ENCODE measurements at places on chromosomes 13 and 19. TPM values are rescaled to one million over a fixed set of nuclear protein-coding genes. Genes with fewer than 3 reads are reported as not detected.

The PSMC4 gene
- total RNA-seq = 134 TPM

The ATF5 gene
- total RNA-seq = 40.1 TPM

The RASGRP4 gene
- not detected for total RNA-seq

The MEX3D gene
- total RNA-seq = 38.5 TPM

The NLRP5 gene
- not detected for total RNA-seq

The HIF3A gene
- total RNA-seq = 0.51 TPM

GRCh38 chr13:95642999-95643398 lies 1.5 kb downstream of the DZIP1 start:
- peaks cover 20% of the 10 kb centered on the region for H3K36me3 ChIP-seq
- H3K4me1 ChIP-seq = peaks cover 36% of the 10 kb centered on the region

DNA sequence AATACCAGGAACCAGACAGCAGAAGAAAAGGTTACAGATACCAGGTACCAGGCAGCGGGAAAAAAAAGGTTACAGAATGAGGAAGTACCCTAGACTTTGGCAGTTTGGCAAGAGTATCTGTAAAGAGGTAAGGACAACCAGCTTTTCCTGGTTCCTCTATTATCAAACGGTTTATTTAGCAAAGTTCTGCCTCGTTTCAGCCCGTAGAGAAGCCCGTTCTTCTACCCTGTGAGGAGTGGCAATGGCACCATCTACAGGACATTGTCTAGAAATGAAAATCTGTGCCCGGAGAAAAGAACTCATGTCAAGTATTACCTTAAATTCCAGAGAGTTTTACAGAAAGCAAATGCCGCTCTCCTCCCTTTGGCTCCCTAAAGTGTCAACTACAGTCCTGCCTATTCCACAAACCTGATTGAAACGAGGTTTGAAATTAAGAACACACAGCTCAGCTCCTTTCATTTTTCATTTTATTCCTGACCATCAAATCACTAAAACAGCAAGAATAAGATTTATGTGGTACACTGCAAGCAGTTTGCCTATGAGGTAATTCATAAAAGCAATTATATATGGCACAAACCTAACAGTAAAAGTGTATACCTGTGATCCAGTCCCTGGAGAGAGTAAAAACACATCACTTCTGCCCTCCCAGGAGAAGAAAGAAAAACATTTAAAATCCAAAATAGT lies 226.3 kb downstream of the SLC7A1 start:
- H3K27ac ChIP-seq = no peak overlapping the region
- no peaks in the 10 kb centered on the region for H3K36me3 ChIP-seq
- peaks cover 27% of the 10 kb centered on the region for H3K27me3 ChIP-seq
- H3K4me1 ChIP-seq = no peaks in the 10 kb centered on the region
- DNase-seq = peak; percentile 37

DNA sequence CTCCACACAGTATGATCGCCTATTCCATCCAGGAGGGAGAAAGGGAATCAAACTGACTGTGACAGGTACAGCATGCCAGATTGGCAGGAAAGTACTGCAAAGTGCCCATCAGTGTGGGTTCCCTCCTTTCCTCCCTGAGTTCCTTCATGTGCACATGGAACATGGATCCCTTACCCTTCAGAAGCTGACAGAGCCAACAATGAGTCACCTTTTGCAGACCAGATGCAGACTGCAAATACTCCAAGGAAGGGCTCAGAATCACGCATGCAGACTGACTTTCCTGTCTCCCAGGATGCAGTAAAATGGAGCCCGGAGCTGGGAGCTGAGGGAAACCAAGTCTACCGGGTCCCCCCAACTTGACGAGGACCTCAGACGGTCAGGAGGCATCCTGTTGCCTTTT lies 41.8 kb downstream of the SACS start:
- no peaks in the 10 kb centered on the region for H3K27me3 ChIP-seq
- peaks cover 23% of the 10 kb centered on the region for H3K4me1 ChIP-seq
- DNase-seq = no peak
- no peak overlapping the region for H3K27ac ChIP-seq

DNA sequence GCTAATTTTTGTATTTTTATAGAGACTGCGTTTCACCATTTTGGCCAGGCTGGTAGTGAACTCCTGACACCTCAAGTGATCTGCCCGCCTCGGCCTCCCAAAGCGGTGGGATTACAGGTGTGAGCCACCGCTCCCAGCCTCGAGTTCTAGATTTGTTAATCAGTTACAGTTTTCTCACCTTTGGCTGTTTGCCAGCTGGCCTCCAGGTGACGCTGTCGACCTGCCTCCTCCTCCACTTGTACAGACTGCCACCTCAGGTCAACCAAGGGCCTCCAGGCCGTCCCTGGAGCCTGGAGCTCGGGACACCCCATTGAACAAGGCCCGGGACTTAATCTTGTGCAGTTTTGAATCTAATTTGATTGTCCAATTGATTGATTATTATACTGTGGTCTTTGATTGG lies 45.5 kb downstream of the IER2 start:
- no peak overlapping the region for H3K27ac ChIP-seq
- H3K27me3 ChIP-seq = 0 out of 2 replicates have a peak, but pooled peaks cover 1% of the 10 kb centered on the region
- no peak for DNase-seq
- no peaks in the 10 kb centered on the region for H3K36me3 ChIP-seq

- peaks cover 13% of the 10 kb centered on the region for H3K36me3 ChIP-seq
- H3K4me3 ChIP-seq = no peak overlapping the region
- no peak for DNase-seq
- peaks cover 47% of the 10 kb centered on the region for H3K4me1 ChIP-seq
Measured at GRCh38 chr13:48778610-48779009, 124.9 kb downstream of the CYSLTR2 start.

DNA sequence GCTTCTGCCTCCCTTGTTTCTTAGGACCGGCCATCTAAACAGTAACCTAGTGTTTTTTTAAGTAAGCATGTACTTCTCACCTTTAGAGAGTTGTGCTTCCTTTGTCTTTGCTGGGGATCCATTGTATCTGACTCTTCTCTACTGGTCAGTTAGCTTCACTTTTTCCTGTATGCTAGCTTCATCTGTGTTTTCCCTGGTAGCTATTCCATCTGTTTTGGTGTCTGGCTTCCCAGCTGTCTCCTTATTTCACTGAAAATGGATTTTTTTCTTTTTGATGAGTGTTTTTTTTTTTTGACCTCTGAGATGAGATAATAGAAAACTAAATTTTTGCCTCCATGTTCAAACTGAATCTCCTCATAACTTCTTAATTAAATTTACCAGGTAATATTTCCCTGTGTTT lies 637.0 kb upstream of the SLC10A2 start:
- H3K4me1 ChIP-seq = no peaks in the 10 kb centered on the region
- H3K36me3 ChIP-seq = no peaks in the 10 kb centered on the region
- DNase-seq = no peak
- H3K4me3 ChIP-seq = no peak overlapping the region
- H3K27me3 ChIP-seq = no peaks in the 10 kb centered on the region

DNA sequence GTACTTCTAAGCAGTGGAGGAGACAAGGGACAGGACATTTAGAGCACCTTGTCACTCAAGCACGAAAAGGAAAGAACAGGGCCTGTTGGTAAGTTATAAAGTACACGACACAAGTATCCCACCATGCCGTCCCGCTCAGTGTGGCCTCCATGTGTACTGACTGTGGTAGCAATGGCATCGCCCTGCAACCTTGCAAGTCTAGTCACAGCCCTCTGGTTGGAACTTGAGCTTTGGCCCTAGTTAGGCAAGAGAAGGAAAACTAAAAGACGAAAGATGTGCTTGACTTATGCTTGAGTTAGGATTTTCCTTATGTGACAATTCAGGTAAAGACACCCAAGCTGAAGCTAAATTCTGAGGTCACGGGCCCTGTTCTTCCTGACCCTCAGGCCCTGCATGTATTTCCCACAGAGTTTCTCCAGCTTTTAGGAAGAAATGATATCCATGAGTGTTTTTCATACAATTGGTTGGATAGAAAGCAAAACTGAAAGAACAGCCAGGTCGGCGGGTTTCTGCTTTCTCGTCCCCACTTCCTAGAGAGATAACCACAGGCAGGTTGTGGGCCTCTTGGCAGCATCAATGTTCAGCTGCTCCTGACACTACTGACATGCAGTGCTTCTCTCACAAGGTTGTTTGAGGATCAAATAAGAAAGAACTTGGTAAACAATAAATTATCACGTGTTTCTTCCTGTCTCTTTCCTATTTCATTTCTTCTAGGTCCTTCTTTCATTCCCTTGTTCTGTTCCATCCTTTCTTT lies 216.2 kb downstream of the IRS2 start:
- DNase-seq = no peak
- no peak overlapping the region for H3K4me3 ChIP-seq
- peaks cover 1% of the 10 kb centered on the region for H3K27me3 ChIP-seq

DNA sequence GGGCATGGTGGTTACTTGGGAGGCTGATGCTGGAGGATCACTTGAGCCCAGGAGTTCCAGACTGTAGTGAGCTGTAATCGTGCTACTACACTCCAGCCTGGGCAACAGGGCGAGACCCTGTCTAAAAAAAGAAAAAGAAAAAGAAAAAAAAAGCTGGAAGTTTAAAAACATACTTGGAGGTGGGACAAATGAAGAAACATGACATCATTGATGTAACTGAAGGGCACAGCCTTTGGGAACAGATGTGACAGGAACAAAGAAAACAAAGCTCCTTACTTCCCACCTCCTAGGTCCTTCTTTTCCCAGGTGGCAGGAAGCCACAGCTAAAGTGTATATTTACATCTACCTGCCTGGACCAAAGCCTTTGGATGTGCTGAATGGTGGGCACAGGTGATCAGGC lies 1.9 kb downstream of the PEX11G start:
- no peak overlapping the region for H3K27ac ChIP-seq
- H3K36me3 ChIP-seq = no peaks in the 10 kb centered on the region
- H3K4me1 ChIP-seq = peaks cover 7% of the 10 kb centered on the region
- no peak for DNase-seq
- no peak overlapping the region for H3K4me3 ChIP-seq

GRCh38 chr13:106561551-106562170 lies 6.3 kb downstream of the ARGLU1 start:
- peaks cover 27% of the 10 kb centered on the region for H3K36me3 ChIP-seq
- H3K4me3 ChIP-seq = no peak overlapping the region
- no peaks in the 10 kb centered on the region for H3K27me3 ChIP-seq

GRCh38 chr19:9909251-9909650 lies 27.1 kb downstream of the OLFM2 start:
- no peak for DNase-seq
- H3K36me3 ChIP-seq = no peaks in the 10 kb centered on the region
- H3K27ac ChIP-seq = no peak overlapping the region

DNA sequence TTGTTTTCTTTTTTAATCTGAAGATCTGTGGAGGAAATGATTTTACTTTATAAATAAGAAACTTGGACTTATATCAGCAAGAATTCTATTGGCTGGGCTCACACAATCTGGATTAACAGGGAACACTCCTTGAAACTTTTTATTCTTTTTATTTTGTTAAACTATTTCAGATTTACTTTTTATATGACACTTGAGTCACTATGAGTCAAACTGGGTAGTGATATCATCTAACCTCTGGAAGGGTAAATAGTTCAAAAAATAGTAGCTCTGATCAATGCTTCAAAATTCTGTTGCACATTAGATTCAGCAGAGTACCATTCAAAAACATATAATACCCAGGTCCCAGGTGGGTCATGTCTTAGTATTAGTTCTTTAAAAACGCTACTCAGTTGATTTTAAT lies 55.1 kb upstream of the NBEA start:
- peaks cover 11% of the 10 kb centered on the region for H3K4me1 ChIP-seq
- H3K27ac ChIP-seq = no peak overlapping the region
- no peaks in the 10 kb centered on the region for H3K27me3 ChIP-seq
- no peak overlapping the region for H3K4me3 ChIP-seq
- no peak for DNase-seq

GRCh38 chr19:42961119-42961518 lies 24.1 kb upstream of the PSG7 start:
- DNase-seq = no peak
- H3K27me3 ChIP-seq = no peaks in the 10 kb centered on the region
- peaks cover 34% of the 10 kb centered on the region for H3K36me3 ChIP-seq

All from HFFc6 (cell line).